Cortex of kidney (tissue), 1 donor: ENCODE measurements at places on chromosomes 6 and 20.

DNA sequence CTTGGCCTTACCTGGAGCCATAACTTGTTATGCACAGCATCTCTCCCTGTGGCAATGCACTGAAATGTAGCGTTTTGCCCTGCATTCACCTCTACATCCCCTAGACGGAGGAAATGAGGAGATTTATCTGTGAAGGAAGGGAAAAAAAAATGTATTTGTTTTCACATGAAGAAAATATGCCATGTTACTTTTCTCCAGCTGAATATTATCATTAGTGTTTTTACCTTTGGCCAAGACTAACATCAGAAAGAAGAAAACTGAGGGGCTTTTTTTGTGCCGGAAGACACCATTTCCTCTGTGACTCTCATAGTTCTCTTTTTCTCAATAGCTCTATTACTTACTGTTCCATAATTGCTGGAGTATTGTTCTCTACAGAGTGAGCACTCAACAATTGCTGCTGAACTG, 280.4 kb downstream of the PTPRK start:
- DNase-seq = no peak

DNA sequence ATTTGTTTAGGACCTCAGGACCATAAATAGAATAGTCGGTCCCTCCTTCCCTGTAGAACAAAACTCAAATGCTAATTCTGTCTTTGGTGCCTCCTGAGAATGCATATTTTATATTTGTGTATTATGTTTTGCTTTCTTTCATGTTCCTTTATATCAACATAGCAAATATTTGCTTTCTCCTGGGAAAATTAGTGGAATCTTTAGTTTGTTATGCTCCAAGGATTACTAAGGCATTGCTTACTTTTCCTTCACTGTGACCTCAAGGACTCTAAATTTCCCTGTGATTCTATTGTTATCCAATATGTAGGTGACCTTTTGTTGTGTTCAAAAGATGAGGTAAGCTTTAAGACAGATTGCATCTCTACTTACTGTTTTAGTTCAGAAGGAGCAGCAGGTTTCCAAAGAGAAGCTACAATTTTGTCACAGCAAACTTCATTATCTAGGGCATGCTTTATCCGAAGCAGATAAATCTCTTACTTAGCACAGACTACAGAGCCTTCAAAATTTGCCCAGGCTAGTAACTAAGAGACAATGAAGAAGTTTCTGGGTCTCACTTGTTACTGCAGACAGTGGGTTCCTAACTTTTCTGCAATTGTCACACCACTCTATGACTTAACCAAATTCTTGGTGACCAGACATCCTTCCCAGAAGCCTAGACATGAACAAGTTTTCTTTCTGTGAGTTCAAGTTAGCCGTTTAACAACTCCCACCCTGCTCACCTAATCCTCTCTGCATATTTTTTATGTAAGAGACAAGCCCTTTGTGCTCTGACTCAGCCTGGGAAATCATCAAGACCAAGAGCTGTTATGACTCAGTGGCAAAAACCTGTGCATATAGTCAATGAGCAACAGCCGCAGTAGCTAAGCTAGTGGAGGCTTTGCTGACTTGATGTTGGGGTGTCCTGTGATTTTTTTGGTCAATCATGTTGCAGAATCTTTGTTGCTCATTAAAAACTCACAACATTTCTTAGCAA, 378.8 kb downstream of the QKI start:
- no peak for DNase-seq

DNA sequence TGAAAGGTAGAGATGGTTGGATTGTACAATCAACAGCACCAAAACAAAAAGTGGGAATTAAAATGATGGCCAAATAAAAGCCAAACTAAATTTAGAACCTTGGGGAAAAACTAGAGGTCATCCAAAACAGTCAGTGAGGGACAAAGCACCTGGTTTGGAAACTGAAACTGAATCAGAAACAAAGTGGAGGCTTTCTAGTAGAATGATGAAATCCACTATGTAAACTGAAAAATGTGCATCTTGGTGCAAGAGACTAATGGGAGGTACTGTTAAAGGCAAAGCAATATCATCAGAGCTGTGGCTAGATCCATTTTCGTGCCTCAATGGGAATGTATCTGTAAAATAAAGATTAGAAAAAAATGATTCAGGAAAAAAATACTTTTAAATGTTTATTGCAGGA, 380.0 kb upstream of the GJE1 start:
- DNase-seq = no peak

GRCh38 chr6:106347219-106347618, 13.3 kb upstream of the CRYBG1 start:
- no peak for DNase-seq

GRCh38 chr6:91387290-91388059, 800.6 kb upstream of the MAP3K7 start:
- no peak for DNase-seq

GRCh38 chr20:32805721-32806120, 14.0 kb upstream of the MAPRE1 start:
- DNase-seq = no peak

- no peak for DNase-seq
Observed at GRCh38 chr6:13913226-13914001, 11.3 kb upstream of the RNF182 start.

DNA sequence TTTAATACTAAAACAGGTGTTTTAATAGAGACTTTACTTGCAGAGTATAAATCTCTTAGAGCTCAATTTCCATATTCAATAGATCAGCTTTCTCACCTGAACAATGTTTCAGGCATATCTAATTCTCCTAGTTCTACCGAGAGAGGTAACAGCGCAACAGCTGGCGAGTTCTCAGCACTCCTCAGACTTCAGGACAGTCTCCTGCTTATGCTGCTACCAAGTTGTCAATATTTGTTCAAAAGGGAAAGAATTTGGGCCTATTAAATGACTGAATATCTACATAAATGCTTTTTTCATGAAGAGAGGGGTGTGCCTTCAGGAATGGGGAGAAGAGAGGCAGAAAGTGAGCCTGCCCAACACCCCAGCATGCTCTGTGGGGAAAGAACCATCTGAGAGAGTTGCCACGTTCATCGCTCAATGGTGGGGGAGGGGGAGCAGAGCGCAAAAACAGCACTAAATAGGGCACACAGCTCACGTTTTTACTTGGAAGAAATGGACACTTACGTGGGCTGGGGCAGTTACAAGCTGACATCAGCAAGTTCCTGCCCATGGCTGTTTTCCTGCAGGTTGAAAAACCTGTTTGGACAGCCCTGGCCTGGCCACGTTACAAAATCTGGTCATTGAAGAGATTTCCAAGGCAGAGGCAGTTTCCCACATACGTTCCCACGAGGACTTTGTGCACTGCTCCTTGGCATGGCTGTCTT, 38.0 kb downstream of the EZR start:
- DNase-seq = no peak

DNA sequence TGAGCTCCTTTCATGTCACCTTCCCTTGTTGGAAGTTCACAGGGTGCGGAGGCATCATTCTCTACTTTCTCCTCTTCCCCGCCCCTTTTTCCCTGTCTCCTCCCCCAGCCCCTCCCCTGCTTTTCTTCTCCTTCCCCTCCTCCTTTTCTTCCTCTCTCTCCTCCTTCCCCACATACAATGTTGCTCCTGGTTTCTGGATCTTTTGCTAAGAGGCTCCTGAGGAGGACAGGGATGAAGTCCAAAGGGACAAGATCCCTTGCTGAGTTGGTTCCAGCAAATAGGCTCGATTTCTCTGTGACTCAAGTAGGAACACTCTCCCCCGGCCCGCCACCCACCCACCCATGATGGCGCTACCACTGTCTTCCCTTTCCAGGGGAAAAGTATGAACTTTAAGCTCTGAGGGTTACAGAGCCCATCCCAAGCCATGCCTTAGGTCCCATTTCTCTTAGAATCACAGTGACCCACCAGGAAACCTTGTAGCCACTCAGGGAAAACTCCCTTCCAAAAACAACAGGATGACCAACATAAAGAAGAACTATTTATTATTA, 852 bp upstream of the TFEB start:
- no peak for DNase-seq

DNA sequence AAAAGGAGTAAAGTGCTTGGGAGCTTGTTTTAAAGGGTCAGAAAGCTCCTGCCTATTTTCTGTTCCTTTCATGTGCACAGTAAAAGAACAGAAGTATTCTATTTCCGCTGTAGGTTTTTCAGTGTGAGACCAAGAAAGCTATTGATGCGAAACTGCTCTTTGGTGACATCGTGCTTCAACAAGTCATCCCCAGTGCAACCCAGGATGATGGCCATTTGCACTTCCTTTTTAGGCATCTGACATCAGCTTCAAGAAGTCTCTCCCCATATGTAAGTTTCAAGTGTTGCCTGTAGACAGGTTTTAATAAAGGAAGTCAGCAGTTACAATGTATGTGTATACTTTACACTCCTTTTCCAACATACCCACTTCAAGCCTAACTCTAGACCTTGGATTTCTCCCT, 131.6 kb downstream of the RFX6 start:
- DNase-seq = no peak

DNA sequence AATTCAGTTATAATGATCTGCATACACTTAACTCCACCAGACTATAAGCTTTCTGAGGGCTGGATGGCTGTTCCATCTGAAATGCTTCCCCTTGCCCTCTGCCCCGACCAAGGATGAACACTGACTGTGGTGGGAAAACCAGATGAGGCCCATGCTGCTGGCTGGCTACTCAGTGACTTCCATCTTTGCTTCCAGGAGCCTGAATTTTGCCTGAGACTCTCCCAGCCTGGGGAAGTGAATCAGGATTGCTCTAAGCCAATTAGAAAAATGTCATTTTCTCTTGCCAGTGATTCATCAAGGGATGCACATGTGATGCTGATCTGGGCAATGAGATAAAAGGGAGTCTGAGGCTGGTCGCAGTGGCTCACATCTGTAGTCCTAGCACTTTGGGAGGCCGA, 1.7 kb upstream of the TOMM34 start:
- DNase-seq = no peak

GRCh38 chr6:22570185-22570551, 802 bp downstream of the HDGFL1 start:
- no peak for DNase-seq

DNA sequence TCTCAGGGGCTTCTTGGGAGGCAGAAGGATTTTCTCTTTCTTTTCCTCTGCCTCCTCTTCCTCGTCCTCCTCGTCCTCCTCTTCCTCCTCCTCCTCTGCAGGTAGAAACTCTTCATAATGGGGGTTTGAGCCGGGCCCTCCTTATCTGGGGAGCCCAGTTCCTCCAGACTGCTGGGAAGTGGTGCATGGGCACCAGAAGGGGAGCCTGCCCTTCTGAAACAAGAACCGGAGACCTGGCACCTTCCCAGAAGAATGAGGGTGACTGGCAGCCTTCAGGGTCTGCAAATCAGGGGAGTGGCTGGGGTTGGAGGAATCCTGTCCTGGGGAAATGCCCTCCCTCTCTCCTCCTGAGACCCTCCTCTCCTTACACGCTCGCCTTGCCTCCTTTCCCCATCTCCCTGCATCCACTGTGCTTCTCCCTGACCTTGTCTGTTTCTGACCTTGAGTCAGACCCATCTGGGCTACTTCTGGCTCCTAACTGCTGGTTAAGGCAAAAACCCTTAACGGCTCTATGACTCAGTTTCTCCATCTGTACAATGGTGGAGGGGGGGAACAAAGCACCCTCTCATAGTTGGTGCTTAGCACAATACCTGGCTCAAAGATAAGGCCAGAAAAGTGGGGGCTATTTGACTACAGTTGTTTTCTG, 1.7 kb downstream of the TULP1 start:
- DNase-seq = no peak

DNA sequence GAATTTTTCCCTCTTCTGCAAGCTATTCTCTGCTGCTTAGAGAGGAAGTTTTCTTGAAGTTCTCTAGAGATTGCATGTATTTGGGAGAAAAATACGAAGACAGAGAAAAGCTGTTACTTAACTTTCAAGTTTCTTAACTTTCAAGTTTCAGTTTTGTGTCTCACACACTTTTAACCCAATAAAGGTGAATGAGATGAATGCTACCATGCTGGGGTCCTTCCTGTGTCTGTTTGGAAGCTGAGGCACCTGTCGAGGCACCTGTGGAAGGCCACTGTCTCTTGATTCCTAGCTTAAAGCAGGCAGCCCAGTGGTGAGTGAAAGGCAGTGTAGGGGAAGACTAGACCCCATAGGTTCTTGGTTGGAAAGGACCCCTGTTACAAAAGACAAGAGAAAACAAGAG, 372.8 kb upstream of the JARID2 start:
- no peak for DNase-seq

DNA sequence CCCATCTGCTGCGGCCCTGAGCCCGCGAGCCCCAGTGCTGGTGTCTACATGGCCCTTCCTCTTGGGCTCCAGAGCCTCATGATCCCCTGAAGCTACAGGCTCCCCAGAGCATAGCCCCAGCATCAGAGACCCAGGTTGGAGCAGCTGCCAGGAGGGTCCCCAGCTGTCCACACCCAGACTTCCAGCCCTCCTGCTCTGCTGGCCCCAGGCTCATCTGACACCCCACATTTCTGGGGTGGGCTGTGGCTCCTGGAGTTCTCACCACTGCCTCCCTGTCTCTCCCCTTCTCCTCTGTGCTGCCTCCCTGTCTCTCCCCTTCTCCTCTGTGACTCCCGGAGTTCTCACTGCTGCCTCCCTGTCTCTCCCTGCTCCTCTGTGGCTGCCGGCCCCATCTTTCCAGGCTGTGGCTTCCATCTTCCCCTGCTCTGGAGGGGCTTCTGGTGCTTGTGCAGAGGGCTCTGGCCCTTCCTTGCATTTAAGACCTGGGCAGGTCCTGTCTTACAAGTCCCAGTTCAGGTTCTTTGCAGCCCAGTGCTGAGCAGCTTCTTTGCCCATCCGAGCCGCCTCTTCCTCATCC, 108.1 kb downstream of the ERMARD start:
- DNase-seq = no peak

- DNase-seq = no peak
Observed at GRCh38 chr20:45070932-45071632, 29.8 kb downstream of the KCNS1 start.

DNA sequence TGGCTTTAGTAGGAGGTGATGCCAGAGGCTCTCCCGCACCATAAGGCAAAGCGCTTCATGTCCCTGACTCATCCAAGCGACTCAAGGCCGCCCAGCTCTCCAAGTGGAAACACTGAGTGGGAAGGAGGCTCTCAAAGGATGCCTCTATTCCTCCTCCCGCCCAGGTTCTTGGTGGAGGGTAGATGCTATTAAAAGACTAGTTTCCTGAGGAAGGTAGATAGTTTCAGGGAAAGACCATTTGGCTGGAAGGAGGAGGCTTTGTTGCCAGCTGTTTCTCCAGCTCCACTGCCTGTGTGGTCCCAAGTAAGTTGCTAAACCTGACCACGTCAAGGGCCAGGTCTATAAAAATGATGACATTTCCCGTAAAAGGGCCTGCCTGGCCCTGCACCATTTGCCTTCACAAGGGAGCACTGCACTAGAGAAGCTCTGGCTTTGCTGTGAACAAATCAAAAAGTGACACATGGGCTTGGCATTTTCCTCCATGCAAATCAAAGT, 48.2 kb downstream of the GMDS start:
- no peak for DNase-seq

- no peak for DNase-seq
Observed at GRCh38 chr6:1015825-1016224, 296.1 kb upstream of the FOXQ1 start.

GRCh38 chr6:44237021-44237812, 9.7 kb upstream of the HSP90AB1 start:
- DNase-seq = peak; percentile 30
